ENCODE measurements at places on chromosomes 11 and 22.

DNA sequence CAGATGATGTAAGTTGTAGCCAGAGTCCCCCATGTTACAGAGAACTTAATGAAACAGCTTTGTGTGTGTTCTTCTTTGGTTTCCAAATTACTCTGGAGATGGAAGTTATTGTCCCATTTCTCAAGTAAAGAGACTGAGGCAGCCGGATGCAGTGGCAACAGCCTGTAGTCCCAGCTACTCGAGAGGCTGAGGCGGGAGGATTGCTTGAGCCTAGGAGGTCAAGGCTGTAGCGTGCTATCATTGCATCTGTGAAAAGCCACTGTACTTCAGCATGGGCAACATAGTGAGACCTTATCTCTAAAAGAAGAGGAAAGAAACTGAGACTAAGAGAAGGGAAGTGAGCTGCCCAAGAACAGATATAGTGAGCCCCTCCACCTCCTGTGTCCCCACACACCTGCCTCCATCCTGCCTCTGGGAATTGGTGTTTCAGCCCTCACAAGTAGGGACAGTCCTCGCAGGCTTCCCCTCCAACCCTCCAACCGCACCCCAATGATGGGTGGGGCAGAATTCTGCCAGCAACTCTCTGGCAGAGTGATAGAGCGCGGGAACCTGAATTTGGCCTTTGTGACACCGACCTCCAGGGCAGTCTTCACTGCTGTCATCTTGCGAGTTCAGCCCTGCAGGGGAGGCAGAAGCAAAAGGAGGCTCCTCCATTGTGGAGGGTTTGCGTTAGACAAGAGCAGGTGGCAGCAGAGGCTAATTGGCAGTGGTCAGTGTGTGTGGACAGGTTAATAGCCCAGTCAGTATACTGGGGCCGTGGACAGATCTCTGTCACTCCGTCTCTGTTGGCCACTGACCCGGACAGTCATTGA lies 1.6 kb downstream of the PDXP start:
- DNase-seq, result no peak

GRCh38 chr11:23453522-23453921 lies 593.2 kb upstream of the CCDC179 start:
- DNase-seq, result no peak

DNA sequence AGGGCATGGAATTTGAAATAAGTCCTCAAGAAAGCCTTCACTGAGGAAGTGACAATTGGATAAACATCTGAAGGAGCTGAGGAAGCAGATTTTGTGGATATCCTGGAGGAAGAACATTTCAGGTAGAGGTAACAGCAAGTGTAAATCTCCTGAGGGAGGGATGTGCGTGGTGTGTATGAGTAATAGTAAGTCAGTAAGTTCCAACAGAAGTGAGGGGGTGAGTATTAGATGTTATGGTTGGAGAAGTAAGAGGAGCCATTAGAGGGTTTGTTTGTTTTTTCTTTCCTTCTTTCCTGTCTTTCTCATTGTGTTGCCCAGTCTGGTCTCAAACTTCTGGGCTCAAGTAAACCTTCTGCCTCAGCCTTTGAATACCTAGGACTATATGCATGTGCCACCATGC lies 29.0 kb downstream of the ANKRD42 start:
- no peak for DNase-seq

GRCh38 chr11:120304526-120304925 lies 20.6 kb upstream of the TLCD5 start:
- DNase-seq, result no peak

DNA sequence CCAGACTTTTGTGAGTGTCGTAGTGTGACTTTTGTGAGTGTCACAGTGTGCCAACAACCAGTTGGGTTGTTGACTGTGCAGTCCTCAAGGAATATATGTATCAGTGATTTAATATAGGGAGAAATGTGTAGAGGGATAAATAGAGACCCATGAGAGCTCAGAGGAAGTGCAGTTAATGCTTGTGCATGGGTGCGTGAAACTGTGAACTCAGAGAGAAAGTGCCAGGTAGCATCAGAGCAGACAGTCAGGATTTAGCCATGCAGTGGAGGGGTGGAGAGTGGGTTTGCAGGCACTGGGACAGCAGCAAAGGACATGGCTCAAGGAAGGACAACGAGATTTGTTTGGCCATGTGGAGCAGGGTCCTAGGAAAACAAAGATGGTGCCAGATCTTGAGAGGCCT lies 33.6 kb downstream of the YWHAH start:
- DNase-seq, result peak; percentile 37

GRCh38 chr22:24977370-24978221 lies 25.1 kb downstream of the KIAA1671 start:
- DNase-seq, result peak; percentile 50

All from eye (tissue), 1 donor.